ENCODE measurements at places on chromosomes 6 and 20. TPM values are rescaled to one million over a fixed set of nuclear protein-coding genes. Genes with fewer than 3 reads are reported as not detected.

- H3K4me3 ChIP-seq = no peak overlapping the region
- peaks cover 18% of the 10 kb centered on the region for H3K4me1 ChIP-seq
- no peak for DNase-seq
- H3K27me3 ChIP-seq = no peaks in the 10 kb centered on the region
- no peak overlapping the region for H3K27ac ChIP-seq
Measured at GRCh38 chr6:282177-282866, 10.0 kb upstream of the DUSP22 start.

DNA sequence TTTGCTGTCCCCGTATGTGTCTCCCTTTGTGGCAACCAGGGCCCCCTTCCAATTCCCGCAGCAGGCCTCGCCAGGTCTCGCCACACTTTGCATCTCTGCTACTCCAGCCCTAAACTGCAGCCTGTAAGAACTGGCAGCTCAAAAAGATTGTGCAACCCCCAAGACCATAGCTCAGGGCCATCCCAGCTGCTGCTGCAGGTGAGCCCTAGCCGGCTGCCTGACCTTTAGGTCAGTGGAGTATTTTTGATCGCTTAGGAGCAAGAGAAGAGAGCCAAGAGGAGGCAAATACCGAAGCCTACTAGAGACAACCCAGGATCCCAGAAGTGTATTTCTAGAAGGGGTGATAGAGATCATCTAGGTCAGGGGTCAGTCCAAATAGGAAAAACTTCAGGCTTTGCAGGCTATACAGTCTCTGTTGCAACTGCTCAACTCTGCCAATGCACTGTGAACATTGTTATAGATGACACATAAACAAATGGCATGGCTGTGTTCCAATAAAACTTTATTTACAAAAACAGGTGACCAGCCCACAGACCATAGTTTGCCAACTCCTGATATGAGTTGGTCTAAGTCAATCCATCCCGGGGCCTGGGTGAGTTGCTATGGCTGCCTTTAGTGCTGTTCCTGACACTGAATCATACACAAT lies 138.4 kb downstream of the EYA2 start:
- H3K36me3 ChIP-seq = no peaks in the 10 kb centered on the region
- H3K4me1 ChIP-seq = no peaks in the 10 kb centered on the region
- DNase-seq = no peak
- H3K27ac ChIP-seq = no peak overlapping the region
- H3K4me3 ChIP-seq = no peak overlapping the region

- no peak overlapping the region for H3K4me3 ChIP-seq
- H3K27ac ChIP-seq = no peak overlapping the region
- DNase-seq = no peak
- H3K36me3 ChIP-seq = no peaks in the 10 kb centered on the region
Measured at GRCh38 chr6:37535428-37535758, 35.7 kb upstream of the CCDC167 start.

DNA sequence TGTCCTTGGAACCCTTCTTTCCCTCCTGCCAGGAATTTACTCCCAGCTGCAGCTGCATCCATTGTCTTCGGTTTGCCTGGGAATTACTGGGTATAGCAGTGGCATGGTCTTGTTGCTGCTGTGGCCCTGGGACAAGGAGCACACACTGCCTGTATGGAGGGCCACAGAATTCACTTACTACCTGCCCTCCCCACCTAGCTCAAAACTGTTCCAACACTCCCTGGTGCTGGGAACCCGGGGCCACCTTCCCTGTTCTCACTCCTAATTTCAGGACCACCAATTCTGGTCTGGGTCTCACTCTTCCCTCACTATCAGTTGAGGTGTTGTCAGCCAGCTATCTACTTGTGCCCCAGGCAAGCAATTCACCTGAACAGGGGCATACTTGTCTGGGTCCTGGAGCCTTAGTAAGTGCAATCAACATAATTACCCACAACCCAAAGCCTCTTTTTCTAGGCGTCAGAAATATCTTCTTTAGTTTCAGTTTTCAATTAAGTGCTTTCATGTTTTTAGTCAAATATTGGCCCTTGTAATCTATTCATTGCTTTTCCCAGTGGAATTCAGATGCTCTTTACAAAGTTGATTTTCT lies 47.2 kb downstream of the METTL24 start:
- no peak overlapping the region for H3K27ac ChIP-seq
- no peak overlapping the region for H3K4me3 ChIP-seq
- H3K27me3 ChIP-seq = no peaks in the 10 kb centered on the region
- H3K4me1 ChIP-seq = peaks cover 7% of the 10 kb centered on the region
- H3K36me3 ChIP-seq = no peaks in the 10 kb centered on the region

DNA sequence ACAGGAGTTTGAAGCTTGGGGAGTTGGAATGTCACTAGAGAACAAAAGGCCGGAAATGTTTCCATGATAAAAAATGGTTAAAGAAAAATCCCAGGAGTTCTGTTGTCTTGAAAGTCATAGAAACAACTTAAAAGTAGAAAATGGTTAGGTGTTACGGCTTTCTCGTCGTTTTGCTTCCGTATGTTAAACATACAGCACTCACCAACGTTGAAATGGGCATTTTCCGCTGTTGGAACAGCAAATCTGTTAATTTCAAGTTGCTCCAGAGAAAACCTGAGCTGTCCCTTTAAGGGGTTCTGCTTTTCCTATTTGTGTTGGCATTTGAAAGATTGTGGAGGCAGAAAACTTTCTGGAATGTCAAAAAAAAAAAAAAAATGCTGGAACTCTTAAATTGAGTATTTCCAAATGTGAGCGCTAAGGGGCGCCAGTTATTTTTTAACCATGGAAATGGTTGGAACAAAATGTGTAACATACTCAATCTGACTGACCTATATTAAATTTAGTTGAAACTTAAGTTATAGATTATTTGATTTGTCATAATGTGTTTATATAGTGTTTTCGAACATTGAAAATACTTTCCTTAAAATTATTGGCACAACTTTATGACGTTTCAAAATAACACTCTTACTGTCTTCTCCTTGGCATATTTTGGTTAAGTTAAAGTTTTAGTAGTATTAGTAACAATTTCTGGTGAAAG lies 2.2 kb downstream of the QKI start:
- no peaks in the 10 kb centered on the region for H3K27me3 ChIP-seq
- peak overlapping the region; percentile 97 for H3K4me3 ChIP-seq
- H3K4me1 ChIP-seq = peaks cover 54% of the 10 kb centered on the region
- peaks cover 9% of the 10 kb centered on the region for H3K36me3 ChIP-seq
- H3K27ac ChIP-seq = peak overlapping the region; percentile 96
- DNase-seq = no peak

DNA sequence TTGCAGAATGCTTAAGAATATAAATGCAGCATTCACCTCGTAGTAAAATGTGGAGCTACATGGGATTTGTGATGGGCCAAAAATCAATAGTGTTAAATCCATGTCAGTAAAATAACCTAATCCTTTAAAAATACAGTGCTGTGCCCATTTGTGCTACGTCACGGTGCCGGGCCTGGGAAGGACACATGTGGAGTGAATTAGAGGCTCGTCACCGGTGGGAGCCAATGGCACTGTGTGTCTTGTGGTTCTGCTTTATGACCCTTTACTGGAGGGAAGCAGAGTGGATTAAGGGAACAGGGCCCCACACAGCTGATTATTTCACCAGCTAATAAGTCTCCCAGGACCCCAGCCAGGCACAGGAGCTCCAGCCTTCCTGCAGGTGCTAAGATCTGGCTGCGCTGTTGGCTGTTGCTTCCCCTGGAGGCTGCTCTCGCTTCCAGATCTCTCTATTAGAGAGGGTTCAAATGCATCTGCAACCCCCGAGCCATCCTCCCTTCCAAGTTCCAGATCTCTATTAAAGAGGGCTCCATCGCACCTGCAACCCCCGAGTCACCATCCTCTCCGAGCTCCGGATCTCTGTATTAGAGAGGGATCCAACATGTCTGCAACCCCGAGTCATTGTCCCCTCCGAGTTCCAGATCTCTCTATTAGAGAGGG lies 405.8 kb downstream of the CDH4 start:
- H3K36me3 ChIP-seq = no peaks in the 10 kb centered on the region
- no peaks in the 10 kb centered on the region for H3K27me3 ChIP-seq
- no peak overlapping the region for H3K27ac ChIP-seq
- no peak overlapping the region for H3K4me3 ChIP-seq
- H3K4me1 ChIP-seq = no peaks in the 10 kb centered on the region
- DNase-seq = peak; percentile 20

DNA sequence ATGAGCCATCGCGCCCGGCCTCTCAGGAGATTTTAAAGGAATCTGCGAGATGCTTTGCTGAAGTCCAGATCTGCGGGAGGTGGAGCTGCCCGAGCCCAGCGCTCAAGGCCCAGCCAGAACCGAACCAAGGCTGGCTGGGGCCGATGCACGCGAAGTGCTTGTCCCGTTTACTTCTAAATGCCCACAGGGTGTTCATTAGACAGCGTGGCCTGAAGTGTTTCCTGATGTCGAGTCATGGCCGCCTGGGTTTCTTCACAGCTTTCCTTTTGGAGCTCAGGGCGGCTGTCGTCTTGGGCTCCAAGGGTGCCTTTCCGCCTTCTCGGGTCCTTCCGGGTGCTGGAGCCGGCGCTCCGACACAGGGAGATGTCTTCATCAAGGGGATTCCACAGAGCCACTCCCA lies 25.1 kb upstream of the CCR6 start:
- no peak overlapping the region for H3K27ac ChIP-seq
- no peak overlapping the region for H3K4me3 ChIP-seq
- no peak for DNase-seq
- H3K36me3 ChIP-seq = no peaks in the 10 kb centered on the region

GRCh38 chr20:46349742-46350056 lies 41.4 kb upstream of the CDH22 start:
- no peak overlapping the region for H3K4me3 ChIP-seq
- H3K4me1 ChIP-seq = peaks cover 18% of the 10 kb centered on the region
- DNase-seq = no peak
- no peaks in the 10 kb centered on the region for H3K36me3 ChIP-seq
- H3K27me3 ChIP-seq = no peaks in the 10 kb centered on the region

DNA sequence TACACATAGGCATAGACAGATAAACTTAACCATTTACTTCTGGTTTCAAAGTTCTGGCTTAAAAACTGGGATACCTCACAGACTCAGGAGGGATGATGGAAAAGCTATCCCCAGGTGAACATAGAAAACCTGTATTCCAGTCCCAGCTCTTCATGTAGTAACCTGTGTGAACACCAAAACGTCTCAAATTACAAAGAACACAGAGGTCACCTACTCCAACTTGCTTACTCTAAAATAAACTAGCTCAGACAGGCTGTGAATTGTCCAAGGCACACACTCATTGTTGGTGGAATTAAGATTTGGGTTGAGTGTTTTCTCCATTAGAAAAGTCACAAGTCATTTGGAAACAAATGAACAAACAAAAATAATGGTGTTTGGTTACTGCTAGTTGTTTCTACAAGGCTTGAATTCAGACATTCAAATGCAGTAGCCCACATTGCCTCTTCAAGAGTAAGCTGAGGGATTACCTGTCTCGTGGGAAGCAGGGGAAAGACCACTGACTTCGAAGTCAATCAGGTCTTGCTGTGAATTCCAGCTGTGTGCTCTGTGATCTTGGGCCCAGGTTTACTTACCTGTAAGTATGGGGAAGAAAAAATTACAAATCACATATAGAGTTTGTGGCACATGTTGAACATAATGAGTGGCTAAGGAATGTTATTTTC lies 48.2 kb upstream of the LRRC1 start:
- H3K36me3 ChIP-seq = no peaks in the 10 kb centered on the region
- no peak overlapping the region for H3K4me3 ChIP-seq
- H3K27ac ChIP-seq = no peak overlapping the region
- DNase-seq = no peak
- H3K27me3 ChIP-seq = peaks cover 4% of the 10 kb centered on the region
- H3K4me1 ChIP-seq = peaks cover 2% of the 10 kb centered on the region

- no peak overlapping the region for H3K27ac ChIP-seq
- DNase-seq = no peak
- H3K36me3 ChIP-seq = peaks cover 11% of the 10 kb centered on the region
- no peak overlapping the region for H3K4me3 ChIP-seq
- peaks cover 11% of the 10 kb centered on the region for H3K4me1 ChIP-seq
- no peaks in the 10 kb centered on the region for H3K27me3 ChIP-seq
Measured at GRCh38 chr6:42075159-42075838, 25.0 kb downstream of the TAF8 start.

DNA sequence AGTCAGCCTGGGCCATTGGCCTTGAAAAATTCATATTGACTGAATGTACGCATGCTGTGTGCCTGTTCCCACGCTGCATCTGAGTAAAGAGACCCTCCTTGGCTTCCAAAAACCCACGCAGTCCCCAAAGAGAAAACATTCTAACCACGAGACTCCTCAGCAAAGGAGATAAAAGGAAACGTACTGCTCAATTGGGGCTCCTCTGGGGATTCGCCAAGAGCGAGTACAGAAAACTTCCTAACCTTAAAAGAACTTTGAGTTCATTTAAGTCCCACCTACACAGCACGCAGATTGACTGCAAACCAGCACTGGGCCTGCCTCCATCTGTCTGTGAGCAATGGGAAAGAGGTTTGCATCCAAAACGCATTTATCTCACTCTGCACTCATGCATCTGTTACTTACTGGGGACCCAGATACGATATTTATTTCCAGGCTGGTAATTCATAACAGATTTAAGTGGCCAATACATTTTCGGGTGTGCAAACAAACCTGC lies 505.9 kb upstream of the CHD6 start:
- H3K27ac ChIP-seq = no peak overlapping the region
- H3K27me3 ChIP-seq = no peaks in the 10 kb centered on the region
- no peaks in the 10 kb centered on the region for H3K4me1 ChIP-seq
- no peak for DNase-seq
- H3K36me3 ChIP-seq = no peaks in the 10 kb centered on the region
- H3K4me3 ChIP-seq = no peak overlapping the region

DNA sequence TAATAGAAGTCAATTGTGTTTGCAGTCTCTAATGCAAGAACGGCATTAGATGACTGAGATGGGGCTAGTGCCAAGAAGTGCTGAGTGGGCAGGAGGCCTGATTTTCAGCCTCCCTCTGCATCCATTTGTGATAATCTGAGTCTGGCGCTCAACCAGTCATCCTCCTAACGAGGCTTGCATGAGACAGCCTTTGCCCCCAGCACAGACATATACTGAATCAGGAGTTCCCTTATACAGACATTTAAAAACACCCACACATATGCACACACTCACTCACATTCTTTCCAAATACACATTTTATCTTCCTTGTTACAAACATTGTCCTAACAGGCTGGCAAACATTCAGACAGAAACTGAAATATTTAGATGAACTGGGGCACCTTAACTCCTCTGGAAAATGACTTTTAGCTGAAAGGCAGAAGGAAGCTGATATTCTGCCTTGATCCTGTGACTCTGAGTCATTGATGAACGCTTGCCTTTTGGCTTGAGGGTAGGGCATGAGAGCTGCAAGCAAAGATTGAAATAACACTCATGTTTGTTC lies 562.3 kb downstream of the DHX35 start:
- H3K27me3 ChIP-seq = no peaks in the 10 kb centered on the region
- no peak overlapping the region for H3K4me3 ChIP-seq
- no peaks in the 10 kb centered on the region for H3K36me3 ChIP-seq
- DNase-seq = no peak
- peaks cover 5% of the 10 kb centered on the region for H3K4me1 ChIP-seq

The SAMD10 gene
- 33.6 TPM for total RNA-seq

The B3GALT4 gene
- 10.1 TPM for total RNA-seq

The GLP1R gene
- not detected for total RNA-seq

The DNMT3B gene
- total RNA-seq = 2.2 TPM

The ZBP1 gene
- total RNA-seq = 4.9 TPM

The KCNK16 gene
- not detected for total RNA-seq

The PKIB gene
- not detected for total RNA-seq

The MCCD1 gene
- total RNA-seq = not detected
